Pancreas (tissue), 10 donors: ENCODE measurements at places on chromosomes 3 and 15.

DNA sequence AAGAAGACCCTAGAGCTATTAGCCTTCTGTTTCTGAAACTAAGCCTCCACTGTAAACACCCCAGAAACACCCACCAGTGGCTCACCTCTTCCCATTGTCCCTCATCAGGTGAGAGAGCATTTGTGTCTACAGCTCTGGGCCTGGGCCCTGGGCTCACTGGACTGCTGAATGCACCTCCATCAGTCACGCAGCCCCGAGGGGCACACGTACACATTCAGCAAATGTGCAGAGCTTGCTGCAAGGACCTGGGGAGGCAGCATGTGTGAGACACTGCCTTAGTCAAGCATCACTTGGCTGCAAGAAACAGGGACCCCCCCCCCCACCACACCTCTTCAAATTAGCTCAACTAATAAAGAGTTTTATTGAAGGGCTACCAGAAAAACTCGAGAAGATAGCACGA, 29.0 kb downstream of the MRPL46 start:
- H3K27me3 ChIP-seq: no peaks in the 10 kb centered on the region
- H3K4me3 ChIP-seq: no peak overlapping the region
- DNase-seq: no peak
- no peak overlapping the region for H3K27ac ChIP-seq
- H3K4me1 ChIP-seq: no peaks in the 10 kb centered on the region
- H3K36me3 ChIP-seq: no peaks in the 10 kb centered on the region

DNA sequence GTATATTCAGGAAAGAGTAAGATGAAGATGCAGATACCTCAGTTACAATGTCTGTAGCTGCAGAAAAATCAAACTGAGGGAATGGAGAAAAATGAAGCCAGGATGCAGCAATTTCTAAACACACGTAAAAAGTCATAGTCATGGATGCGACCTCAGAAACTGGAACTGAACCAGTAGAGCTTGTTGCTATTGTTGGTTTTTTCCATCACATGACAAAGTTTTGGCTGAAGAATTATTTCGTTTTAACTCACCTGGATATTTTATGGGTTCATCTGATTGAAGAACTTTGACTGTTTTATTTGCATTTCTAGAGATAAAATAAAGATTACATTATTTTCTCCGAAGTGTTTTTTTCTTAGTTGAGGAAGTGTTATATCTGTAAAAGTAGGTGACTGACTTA, 591.2 kb downstream of the ZBBX start:
- no peak overlapping the region for H3K4me3 ChIP-seq
- H3K36me3 ChIP-seq: no peaks in the 10 kb centered on the region

DNA sequence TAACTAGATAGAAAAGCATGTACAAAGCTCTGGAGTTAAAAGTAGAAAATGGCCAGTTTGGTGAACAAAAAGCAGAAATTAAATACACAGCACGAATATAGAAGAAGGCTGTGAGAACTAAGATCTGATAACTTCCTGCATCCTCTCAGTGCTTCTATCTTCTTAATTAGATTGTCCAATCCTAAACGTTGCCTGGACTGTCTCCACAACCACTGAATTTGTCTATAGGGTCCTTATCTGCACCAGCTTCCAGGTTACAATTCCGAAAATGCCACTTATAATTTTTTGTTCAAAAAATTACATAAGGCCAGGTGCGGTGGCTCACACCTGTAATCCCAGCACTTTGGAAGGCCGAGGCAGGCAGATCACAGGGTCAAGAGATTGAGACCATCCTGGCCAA, 626.3 kb downstream of the TBL1XR1 start:
- no peak overlapping the region for H3K4me3 ChIP-seq
- no peak overlapping the region for H3K27ac ChIP-seq
- no peaks in the 10 kb centered on the region for H3K36me3 ChIP-seq
- H3K27me3 ChIP-seq: no peaks in the 10 kb centered on the region
- H3K4me1 ChIP-seq: no peaks in the 10 kb centered on the region

- H3K36me3 ChIP-seq: no peaks in the 10 kb centered on the region
- no peak overlapping the region for H3K27ac ChIP-seq
- H3K4me3 ChIP-seq: no peak overlapping the region
- no peaks in the 10 kb centered on the region for H3K27me3 ChIP-seq
- H3K4me1 ChIP-seq: peaks cover 12% of the 10 kb centered on the region
Observed at GRCh38 chr3:123759311-123759710, 124.8 kb downstream of the MYLK start.

GRCh38 chr3:125107363-125107762, 51.6 kb upstream of the HEG1 start:
- H3K27ac ChIP-seq: no peak overlapping the region
- DNase-seq: no peak
- no peaks in the 10 kb centered on the region for H3K4me1 ChIP-seq

- H3K27ac ChIP-seq: no peak overlapping the region
- H3K4me1 ChIP-seq: no peaks in the 10 kb centered on the region
- DNase-seq: no peak
- H3K36me3 ChIP-seq: no peaks in the 10 kb centered on the region
Observed at GRCh38 chr3:16455001-16455400, 58.5 kb downstream of the RFTN1 start.
